ENCODE measurements at places on chromosomes 7 and 10. TPM values are rescaled to one million over a fixed set of nuclear protein-coding genes. Genes with fewer than 3 reads are reported as not detected.

The TMEM236 gene
- total RNA-seq: 0.08 TPM

The ING3 gene
- 4.9 TPM for total RNA-seq

The GIMAP6 gene
- not detected for total RNA-seq

The EIF3A gene
- total RNA-seq: 127 TPM

The PIK3AP1 gene
- 0.64 TPM for total RNA-seq

The NODAL gene
- not detected for total RNA-seq

The SPDYE16 gene
- total RNA-seq: not detected

The OR2AE1 gene
- total RNA-seq: not detected

The GJD4 gene
- total RNA-seq: 0.08 TPM

The CLCN1 gene
- total RNA-seq: not detected

The AGBL3 gene
- 1.5 TPM for total RNA-seq

The HECTD2 gene
- total RNA-seq: 3.3 TPM

The DKK1 gene
- 538 TPM for total RNA-seq

The PAPOLB gene
- not detected for total RNA-seq
